ENCODE measurements at places on chromosomes 4 and X.

DNA sequence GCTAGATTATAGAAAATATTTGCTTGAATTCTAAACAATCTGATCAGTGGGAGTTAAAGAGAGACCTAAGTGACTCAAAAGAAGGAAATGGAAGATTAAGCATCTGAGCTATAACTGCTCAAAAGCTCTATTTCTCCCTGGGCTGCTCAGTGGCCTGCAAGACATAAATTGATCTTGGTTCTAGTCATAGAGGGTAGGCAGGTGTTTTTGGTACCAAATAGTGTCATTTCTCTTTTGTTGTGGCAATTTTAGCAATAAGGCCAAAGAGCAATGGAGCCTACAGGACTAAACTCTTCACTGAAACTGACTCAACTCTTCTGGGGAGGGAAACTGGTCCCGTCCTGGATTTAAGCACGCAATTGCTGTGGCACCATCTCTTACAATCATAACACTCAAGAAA lies 33.9 kb upstream of the BMP2K start:
- DNase-seq = no peak

DNA sequence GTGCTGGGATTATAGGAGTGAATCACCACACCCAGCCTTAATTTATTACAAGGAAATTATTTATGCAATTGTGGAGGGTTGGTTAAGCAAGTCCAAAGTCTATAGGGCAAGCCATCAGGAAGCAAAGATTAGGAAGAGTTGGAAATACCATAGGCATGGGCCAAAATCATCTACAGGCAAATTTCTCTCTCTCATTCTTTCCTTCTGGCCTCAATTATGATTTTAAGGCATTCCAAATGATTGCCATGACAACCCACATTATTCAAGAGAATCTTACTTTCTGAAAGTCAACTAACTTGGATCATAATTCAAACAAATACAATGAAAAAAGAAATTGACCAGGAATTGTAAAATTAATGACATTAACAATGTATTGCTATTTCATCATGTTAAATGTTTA lies 400.8 kb downstream of the GPM6A start:
- no peak for DNase-seq

- no peak for DNase-seq
These were observed 36.1 kb downstream of the MID1IP1 start for GRCh38 chrX:38837389-38837788.

DNA sequence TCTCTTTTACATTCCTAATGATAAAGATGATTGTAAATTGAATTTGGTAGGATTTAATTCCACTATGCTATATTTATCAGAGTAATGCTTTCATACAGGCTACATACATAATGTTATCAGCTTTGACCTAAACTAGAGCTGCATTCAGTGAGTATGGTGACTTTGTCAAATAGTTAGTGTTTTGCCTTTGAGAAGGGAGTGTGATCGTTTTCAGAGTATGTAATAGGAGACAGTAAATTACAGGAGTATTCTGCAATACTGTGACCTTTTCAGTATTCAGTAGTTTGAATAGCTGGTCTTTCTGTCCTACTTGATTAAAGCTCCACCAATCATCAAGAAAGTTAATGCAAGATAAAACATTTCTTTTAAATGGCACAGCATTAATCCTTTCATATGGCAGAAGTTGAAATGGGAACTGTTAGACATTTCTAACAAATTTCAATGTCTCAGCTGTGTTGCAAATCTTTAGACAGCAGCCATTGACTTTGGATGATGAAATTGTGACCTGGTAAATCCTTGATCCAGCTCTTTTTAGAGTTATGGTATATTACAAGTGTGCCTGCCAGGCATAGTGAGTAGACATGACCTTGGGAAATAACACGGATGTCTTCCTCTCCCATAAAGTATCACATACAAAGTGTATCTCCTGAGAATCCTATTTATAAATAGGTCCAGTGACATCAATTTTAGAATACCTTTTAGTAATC lies 455.3 kb downstream of the KCTD8 start:
- DNase-seq = no peak

Data from Jurkat, Clone E6-1 (cell line).